Head of caudate nucleus (tissue), 42 donors: ENCODE measurements at places on chromosomes 5 and 9.

GRCh38 chr5:137566780-137567179 is 67.7 kb upstream of the SPOCK1 start:
- DNase-seq: no peak

DNA sequence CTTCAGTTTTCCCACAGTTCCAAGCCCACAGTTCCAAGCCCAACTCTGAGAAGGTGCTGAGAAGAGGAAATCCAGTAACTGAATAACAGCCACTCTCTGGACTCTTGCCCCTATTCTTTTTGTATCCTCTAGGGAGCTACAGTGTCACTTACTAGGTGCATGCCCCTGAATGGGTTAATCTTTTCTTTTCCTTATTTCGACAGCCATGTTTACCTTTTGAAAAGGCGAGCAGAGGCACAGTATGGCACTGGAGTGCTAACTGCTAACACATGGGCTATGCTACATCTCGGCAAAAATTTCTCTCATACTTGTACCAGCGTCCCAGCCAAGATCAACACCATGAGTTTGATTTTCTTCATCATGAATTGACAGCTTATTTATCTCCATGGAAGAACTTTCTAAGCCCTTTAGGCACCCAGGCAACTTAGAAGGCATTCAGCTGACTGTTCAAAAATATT is 222.6 kb downstream of the EBF1 start:
- no peak for DNase-seq

DNA sequence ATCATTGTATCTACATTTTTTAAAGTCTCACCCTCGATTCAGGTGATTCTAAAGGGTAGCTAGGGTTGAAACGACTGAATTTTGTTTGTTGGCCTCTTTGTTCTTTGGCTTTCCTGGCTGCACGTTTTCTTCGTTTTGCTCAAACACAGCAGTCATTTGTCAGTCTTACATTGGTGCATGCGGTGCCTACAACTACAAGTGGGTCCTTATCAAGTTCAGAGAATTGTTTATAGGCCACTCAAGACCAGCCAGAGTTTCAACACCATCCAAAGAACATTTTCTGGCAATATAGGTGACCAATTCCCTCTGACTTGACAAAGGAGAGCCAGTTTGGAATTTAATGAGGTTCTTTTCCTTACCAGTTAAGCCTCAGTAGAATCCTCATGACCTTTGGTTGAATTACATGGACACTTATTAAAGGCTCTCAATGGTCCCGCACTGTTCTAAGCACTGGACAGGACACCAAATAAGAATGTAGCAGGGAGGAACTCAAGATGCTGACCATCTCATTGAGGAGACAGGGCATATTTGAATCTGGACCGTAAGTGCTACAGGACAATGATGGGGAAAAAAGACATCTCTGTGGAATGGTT is 119.0 kb upstream of the DMRT1 start:
- DNase-seq: no peak

- peak; percentile 22 for DNase-seq
Observed at GRCh38 chr9:116760636-116761035, 73.5 kb downstream of the TRIM32 start.

GRCh38 chr5:133423618-133424282 is 188.6 kb downstream of the FSTL4 start:
- peak; percentile 88 for DNase-seq

DNA sequence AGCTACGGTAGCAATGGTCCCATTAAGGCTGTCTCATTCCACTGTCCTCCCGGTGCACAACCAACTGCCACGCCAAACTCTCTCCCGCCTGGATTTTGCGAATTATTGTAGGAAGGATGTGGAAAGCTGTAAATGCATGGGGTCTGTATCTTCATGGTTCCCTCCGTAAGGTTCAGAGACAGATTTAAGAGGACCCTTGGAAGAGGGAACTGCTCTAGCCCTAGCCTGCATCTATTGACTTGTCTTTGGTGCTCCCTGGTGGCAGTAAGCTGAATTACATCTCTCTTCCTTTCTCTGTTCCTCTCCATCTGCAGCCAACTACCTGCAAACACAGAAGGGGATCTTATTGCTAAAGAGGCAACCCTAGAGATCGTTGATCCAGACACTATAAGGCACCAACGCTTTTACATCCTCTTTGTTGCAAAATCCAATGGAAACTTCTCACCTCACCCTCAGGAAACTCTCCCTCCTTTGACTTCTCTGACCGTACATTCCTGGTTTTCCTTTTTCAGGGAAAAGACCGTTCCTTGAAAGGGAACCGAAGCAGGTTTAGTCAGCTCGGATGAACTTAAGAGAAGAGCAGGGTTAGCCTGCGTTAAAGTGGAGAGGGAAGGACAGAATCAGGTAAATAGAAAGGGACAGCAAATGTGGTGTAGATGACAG is 11.9 kb downstream of the CAPSL start:
- DNase-seq: peak; percentile 46

- no peak for DNase-seq
Observed at GRCh38 chr9:136328011-136328621, 777 bp downstream of the GPSM1 start.

GRCh38 chr5:127331890-127332649 is 41.5 kb downstream of the MEGF10 start:
- no peak for DNase-seq

GRCh38 chr5:124087752-124088151 is 575.8 kb downstream of the CSNK1G3 start:
- no peak for DNase-seq

- DNase-seq: no peak
Observed at GRCh38 chr5:158908425-158909220, 191.1 kb downstream of the EBF1 start.

DNA sequence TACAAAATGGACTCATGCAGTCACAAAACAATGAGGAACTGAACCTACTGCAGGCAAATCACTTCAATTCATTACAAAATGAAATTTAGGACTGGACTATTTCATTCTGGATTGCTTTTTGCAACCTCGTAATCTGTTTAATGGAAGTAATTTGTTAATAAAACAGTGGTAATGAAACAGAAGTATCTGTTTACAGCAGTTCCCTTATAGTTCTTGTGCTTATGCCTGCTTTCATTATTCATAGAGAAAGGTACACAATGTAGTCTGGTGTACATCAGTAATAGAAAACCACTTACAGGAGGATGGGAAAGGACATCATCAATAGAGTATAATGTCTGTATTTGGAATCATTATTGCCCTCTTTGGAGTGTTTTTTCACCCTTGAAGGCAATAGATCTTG is 389.2 kb upstream of the NUDT12 start:
- no peak for DNase-seq

GRCh38 chr9:88987661-88988060 is 3.6 kb upstream of the S1PR3 start:
- no peak for DNase-seq

GRCh38 chr9:13991395-13991794 is 322.5 kb downstream of the NFIB start:
- no peak for DNase-seq

DNA sequence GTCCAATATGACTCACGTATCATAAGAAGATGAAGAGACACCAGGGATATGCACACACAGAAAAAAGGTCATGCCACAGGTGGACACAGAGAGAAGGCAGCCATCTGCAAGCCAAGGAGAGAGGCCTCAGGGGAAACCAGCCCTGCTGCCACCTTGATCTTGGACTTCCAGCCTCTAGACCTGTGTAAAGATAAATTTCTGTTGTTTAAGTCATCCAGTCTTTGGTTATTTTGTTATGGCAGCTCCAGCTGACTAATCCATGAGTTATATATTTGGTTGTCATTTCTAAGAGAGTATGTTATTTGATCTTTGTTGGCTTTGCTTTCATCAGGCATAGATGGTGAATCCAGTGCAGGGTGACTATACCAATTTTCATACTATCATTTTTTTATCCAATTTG is 130.2 kb upstream of the DAP start:
- DNase-seq: no peak

- DNase-seq: no peak
Observed at GRCh38 chr9:90274725-90275124, 367.9 kb downstream of the DIRAS2 start.

DNA sequence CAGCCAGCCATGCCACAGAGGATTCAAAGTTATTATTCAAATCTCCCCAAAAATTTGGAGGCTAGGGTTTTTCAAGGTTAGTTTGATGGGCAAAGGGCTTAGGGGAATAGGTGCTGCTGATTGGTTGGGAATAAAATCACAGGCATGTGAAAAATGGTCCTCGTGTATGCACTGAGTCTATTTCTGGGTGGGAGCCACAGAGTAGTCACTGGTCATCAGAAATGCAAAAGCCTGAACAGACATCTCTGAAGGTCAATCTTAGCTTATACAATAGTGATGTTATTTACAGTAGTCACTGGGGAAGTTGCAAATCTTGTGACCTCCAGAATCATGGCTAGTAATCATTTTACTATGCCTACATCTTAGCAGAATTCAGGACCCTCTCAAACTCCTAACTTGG is 1.3 kb downstream of the IL33 start:
- DNase-seq: no peak

GRCh38 chr9:136978073-136978864 is 965 bp downstream of the PTGDS start:
- DNase-seq: peak; percentile 90

DNA sequence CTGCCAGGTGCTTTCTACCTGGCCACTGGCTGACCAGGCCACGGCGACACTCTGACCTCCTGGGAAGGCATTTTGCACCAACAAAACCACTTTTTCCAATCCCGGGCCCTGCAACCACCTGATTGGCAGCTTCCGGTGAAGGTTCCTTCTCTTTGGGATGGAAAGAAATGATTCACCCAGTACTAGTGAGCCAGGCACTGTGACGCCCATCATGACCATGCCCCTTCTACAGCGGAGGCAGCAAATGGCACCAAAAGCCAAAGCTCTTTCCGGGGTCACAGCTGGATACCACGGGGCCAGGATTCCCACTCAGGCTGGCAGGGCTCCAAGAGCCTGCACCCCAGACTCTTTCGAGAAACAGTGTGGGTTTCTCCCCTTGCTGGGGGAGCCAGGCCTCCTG is 4.7 kb downstream of the NOTCH1 start:
- no peak for DNase-seq

GRCh38 chr5:119631660-119632059 is 2.3 kb downstream of the FAM170A start:
- DNase-seq: no peak

DNA sequence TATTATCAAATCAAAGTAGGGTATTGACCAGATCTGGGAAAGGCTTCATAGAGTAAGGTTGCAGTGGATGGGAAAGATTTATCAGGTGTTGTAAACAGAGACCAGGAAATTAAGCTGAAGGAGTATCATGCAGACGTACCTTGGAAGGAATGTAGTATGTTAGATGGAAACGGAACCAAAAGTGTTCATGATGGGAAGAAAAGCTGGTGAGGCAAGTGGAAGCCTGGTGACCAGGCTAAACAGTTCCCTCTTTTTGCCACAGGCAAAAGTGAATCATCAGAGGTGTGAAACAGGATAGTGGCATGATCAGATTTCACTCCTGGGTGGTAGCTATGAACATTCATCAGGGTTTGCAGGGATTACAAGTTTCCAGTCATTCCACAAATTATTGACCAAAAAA is 780.1 kb upstream of the DMAC1 start:
- DNase-seq: no peak

GRCh38 chr9:95105519-95106287 is 211.8 kb downstream of the FANCC start:
- DNase-seq: no peak

- DNase-seq: no peak
Observed at GRCh38 chr5:25573691-25574090, 928.9 kb upstream of the CDH10 start.

DNA sequence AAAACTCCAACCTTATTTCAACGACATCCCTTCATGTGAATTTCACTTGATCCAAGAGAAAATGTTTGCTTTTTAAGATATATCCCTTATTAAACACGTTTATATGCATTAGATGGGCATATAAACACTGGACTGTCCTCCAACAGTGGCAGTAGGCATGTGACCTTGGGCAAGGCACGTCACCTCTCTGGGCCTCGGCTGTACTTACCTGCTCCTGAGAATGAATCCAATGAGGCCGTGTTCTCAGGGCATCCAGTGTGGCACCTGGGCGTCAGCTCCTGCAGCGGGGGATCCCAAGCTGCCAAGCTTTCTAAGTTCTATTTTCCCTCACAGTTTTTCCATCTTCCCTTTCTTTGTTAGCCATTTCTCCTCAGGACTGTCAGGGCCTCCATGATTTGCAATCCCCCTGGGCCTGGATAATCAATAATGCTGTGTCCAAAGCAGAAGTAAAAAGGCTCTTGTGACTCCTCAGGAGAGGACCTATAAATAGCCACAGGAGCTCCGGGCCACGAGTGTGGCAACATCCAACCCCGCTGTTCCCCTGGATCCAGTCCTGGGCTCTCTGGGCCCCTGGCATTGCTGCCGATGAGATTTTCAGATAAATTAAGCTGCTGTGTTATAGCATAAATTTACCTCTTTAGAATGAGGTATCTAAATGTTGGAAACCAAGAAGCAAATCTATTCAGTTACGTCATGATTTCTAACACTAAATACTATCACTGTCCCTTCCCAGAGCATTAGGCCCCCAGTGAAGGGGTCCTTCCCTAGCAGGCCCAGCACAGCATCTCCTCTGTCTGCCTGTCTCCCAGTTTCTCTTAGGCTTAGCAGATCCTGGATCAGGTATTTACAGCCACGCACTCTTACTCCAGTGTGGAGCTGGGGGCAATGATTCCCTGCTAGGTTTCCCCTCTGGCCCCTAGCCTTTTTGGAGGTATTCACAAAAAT is 76.8 kb downstream of the PTPN3 start:
- no peak for DNase-seq

DNA sequence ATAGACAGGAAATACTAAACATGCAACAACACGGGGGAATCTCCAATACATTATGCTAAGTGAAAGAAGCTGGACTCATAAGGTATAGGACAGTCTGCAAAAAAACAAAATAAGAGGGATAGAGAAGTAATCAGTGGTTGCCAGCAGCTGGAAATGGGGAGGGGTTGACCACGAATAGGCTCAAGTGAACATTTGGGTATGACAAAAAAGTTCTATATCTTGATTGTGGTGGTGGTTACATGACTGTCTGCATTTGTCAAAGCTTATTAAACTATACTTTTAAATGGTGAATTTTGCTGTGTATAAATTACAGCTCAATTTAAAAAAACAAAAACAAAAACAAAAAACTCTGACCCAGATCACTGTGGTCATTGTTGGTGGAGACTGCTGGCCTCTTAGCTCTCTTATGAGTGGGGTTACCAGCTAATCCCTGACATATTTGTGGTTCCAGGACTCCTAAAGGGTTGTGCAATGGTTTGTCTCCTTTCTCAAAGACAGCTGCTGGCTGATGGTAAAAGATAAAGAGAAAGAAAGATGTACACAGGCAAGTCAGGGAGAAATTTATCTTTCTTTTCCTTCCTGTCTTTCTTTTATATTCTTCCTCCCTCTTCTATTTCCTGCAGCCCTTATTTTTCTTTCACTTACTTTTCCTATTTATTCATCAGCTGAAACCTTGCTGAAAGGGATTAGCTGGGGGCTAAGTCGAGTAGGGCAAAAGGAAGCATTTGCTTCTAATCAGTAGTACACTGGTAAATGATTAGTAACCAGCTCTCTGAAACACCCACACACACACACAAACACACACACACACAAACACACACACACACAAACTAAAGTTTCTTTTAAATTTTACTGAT is 42.6 kb upstream of the APC start:
- no peak for DNase-seq

- no peak for DNase-seq
Observed at GRCh38 chr5:149684371-149684770, 45.7 kb upstream of the PPARGC1B start.
